ENCODE measurements at places on chromosomes 2 and 18.

DNA sequence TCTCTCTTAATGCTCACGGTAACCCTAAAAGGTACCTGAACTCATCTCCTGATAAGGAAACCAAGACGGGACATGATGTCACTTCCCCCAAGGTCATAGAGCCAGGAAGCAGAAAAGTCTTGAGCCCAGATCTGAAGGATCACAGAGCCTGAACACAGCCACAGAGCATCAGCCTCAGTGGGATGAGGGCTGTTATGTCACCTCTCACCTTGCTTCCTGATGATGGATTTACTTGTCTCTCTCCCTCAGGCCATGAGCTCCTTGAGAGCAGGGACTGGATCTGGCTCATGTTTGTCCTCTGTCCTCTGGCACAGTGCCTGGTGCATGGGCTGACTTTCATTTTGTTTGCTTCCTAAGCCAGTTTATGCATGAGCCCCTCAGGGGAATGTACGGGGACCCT, 54.2 kb downstream of the SERTAD2 start:
- DNase-seq: no peak

DNA sequence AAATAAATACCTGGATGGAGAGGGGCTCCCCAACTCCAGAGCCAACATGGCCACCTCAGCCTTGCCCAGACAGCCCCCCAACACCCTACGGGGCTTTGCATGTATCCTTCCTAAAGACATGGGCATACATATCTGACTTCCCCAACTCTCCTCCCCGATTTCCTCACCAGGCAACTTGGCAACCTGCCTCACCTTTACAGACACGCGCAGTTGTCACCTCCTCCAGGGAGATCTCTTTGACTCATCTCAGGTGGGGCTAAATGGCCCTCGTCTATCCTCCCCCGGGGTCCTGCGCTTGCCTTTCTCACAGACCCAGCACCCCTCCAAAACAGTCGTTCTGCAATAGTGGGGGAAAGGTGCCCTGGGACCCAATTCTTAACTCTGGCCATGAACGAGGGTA, 10.6 kb upstream of the BIN1 start:
- no peak for DNase-seq

GRCh38 chr2:42049221-42050009, 1.6 kb downstream of the PKDCC start:
- DNase-seq: peak; percentile 57

- DNase-seq: peak; percentile 51
These were observed 82.4 kb downstream of the RBMS1 start for GRCh38 chr2:160411167-160411566.

DNA sequence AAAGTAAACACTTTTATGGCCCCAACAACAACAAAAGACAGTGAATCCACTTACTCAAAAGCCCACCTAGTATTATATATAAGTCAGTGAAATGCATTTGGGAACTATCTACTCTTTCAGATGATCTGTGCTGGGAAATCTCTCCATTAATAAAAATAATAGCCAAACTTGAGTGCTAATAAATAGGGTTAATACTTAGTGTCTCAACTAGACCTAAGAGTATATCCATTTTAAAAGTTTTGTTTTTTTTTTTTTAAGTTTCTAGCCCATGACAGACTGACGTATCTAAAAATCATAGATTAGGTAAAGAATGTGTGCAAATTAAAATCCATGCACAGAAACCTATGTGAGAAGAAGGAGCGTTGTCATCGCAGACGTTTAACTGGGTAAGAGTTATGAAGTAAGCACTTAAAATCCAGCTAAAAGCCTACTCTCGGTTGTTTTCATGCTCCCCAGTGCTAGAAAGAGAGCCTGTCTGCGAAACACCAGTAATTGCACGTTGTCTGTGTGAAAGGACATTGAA, 83.4 kb upstream of the PELI1 start:
- no peak for DNase-seq

- no peak for DNase-seq
These were observed 63.2 kb upstream of the TMEM17 start for GRCh38 chr2:62568983-62569837.

DNA sequence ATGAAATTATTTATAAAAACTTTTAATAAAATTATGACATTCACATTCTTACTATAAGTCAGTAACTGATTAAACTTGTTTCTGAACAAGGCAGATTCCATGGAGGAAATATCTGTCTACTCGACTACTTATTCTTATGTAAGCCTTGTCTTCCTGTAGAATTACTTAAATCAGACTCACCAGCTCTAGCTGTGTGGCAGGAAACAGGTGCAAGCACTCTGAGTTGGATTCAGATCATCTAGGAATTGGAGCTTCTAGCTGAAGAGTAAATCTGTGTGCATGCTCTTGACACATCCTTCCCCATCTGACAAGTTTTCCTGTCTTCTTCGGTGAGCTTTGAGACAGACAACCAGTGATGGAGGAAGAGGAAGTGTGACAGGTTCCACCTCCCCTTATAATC, 284.7 kb downstream of the TRIB2 start:
- DNase-seq: no peak

GRCh38 chr18:42644729-42645131, 470.8 kb downstream of the RIT2 start:
- DNase-seq: no peak

DNA sequence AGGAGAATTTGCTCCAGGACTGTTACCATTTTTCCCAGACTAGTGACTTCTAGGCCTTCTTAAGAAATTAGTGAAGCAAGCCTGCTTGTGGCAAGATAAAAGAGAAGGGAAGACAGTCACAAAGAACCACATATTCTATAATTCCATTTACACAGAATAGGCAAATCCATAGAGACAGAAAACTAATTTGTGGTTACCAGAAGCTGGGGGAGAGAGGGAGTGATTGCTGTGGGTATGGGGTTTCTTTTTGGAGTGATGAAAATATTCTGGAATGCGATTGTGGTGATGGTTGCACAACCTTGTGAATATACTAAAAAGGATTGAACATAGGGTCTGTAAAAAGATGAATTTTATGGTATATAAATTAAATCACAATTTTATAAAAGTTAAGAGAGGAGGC, 37.5 kb upstream of the SIX2 start:
- peak; percentile 67 for DNase-seq

- no peak for DNase-seq
These were observed 16.3 kb downstream of the VPS4B start for GRCh38 chr18:63405986-63406385.

DNA sequence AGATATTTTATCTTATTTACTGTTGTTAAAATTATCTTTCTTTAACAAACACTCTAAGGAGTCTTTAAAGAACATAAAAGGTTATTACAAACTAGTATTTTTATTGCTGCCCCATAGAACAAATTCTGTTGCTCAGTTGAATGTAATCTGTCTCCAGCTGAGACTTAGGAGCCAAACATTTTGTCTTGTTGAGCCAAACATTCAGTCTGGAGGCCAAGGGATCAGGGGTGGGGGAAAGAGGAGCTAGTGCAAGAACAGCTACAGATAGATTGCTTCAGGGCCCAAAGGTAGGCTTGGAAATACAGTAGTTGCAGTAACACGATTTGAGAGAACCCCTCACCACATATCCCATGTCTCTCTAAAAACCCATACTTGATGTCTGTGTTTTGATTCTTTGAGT, 51.2 kb downstream of the TPGS2 start:
- no peak for DNase-seq

DNA sequence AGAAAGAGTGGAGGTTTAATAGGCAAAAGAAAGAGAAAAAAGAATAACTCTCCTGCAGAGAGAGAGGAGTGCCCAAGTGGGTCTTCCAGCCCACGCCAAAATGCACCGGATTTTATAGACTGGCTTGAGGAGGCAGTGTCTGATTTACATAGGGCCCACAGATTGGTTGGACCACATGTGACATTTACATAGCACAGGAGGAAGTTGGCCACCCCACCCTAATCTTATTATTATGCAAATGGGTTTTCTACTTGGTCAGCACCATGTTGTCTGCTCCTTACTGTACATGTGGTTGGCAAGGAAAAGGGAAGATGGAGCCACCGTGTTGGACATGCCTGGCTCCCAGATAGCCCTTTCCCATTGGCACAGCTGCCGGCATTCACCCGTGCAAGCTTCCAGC, 56.8 kb downstream of the SP110 start:
- DNase-seq: no peak

- no peak for DNase-seq
These were observed 353 bp upstream of the SULT1C4 start for GRCh38 chr2:108377401-108377800.

GRCh38 chr18:63446266-63446665, 24.0 kb upstream of the VPS4B start:
- no peak for DNase-seq

DNA sequence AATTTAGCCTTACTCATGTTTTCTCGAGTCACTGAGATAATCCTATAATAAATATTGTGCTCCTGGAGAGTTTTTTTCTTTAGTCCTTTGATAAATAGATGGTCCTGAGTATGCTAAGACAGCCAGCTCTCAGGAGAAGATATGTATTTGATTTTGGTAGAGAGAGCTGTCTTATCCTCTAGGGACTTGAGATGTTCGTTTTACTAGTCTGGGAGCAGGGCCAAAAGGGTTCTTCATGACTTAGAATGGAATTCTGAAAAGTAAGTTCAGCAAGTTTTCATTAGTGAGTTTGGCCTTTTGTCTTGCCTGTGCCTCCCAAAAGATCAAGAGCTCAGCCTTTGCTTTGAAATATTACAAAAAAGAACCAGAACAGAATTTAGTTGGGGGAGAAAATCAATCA, 246.7 kb downstream of the BABAM2 start:
- DNase-seq: peak; percentile 97

- DNase-seq: no peak
These were observed 103.6 kb downstream of the DOCK10 start for GRCh38 chr2:224938651-224939182.

DNA sequence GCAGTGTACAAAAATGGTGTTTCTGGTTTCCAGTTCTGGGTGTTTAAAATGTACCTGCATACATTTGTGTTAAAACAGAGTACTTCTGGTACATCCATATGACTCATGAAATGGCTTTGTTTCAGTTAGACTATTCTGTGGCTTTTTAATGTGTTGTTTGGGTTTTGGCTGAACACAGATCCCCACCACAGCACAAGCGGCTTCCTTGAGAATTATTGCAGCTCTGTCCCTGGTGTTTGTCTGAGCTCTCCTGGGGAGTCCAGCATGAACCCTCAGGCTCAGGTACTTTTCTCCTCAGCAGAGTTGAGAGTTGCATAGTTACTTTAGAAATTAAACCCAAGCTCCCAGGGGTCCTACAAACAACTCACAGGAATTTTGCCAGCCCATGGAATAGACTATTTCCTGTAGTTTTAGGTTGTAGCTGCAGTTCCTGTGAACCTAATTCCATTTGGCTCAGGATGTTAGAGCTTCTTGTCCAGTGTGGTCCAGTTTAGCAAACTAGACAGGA, 64.8 kb upstream of the EML6 start:
- peak; percentile 75 for DNase-seq

- peak; percentile 46 for DNase-seq
These were observed 17.1 kb downstream of the EPB41L5 start for GRCh38 chr2:120029672-120030640.

DNA sequence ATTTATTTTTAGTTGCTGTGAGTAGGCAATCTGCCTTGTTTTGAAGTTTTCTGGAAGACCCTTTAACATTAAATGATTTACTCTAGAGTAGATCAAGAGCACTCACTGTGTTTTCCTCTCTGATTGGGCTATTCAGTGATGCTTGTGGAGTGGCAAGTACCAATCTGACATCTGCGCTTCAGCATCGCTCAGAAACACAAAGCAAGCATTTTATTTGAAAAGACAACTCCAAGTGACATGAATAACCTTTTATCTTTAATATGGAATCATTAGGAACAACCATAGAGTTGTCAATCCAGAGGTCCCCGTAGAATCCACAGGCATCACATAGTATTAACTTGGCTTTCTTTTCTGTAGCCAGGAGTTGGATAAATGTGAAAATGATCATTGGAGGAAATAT, 114.7 kb downstream of the CPS1 start:
- DNase-seq: no peak

DNA sequence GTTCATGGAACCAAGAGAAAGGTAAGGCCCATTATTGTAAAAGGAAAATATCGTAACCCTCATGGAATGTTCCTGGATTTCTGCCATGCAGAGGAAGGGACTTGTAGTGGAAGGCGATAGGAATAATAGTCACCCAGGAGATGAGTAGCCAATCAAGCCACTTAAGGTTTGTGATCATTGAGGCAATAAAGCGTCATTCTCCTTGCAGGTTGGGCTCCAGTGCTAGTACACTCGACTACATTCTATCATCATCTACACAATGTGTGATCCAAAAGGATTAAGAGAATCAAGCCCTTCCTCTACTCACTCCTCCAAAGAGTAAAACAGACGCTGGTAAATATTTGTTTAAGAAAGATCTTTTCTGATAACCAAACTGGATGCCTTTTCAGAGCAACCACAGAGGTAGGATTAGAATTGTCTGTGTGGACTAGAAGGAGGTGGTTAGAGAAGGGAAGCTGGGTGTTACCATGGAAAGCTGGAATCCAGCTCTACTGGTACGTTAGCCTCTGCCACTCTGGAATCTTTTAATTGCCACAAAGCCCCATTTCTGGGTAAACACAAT, 245.7 kb downstream of the IKZF2 start:
- DNase-seq: peak; percentile 15

DNA sequence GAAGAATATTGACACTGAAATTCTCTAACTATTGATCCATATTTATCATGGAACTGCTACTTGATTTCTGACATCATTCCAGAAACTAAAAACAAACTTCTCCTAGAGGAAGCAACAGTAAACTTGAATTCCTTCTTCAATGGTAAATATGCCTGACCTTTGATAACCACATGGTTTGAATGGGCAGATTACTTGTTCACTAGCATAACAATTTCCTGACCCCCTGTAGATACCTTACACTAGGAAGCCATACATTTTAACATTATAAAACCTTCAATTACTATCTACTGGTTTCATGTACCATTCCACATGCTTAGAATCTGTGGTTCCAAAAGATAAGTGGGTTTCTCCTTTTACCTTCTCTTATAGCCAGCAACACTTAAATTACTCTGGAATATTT, 36.5 kb upstream of the DSG1 start:
- no peak for DNase-seq

DNA sequence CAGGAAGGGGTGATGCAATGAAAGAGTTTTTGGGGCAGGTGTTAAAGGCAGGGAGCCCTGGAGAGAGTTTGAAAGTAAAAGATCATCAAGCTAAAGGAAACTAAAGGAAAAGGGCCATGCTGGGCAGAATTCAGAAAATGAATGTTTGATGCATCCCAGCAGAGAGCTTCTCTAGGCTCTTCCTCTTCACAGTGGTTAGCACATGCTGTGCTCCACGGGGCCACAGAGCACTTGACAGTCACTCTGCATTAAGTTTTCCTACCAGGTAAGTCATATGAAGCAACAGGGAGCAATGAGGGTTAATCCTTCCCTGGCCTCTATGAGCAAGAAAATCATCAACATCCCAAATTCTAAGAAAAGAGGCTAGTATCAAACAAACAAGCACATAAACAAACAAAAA, 895.2 kb downstream of the TRIB2 start:
- no peak for DNase-seq
